Stimulated activated CD4-positive, alpha-beta T cell treated with anti-CD3 and anti-CD28 coated beads, Interleukin-1b, Interleukin-23, amount 100 ng/mL, for 1 hour (primary cell): ENCODE measurements at places on chromosomes 4 and X.

DNA sequence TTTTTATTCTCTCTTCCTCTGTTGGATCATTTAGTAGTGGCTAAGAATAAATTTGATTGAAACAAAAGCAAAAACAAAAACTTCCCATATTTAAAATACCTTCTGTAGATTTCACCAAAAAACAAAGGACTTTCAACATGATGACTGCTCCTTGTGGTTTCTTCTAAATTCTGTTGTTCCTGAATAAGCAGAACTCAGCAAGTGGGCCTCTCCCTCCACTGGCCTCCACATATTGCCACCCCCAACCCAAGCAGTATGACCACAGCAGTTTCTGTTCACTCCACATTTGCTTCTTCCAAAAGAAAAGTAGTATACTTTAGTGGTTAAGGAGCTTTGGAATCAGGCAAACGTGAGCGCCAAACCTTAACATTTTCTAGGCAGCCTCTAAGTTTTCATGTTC is 114.7 kb downstream of the COX18 start:
- DNase-seq: no peak

DNA sequence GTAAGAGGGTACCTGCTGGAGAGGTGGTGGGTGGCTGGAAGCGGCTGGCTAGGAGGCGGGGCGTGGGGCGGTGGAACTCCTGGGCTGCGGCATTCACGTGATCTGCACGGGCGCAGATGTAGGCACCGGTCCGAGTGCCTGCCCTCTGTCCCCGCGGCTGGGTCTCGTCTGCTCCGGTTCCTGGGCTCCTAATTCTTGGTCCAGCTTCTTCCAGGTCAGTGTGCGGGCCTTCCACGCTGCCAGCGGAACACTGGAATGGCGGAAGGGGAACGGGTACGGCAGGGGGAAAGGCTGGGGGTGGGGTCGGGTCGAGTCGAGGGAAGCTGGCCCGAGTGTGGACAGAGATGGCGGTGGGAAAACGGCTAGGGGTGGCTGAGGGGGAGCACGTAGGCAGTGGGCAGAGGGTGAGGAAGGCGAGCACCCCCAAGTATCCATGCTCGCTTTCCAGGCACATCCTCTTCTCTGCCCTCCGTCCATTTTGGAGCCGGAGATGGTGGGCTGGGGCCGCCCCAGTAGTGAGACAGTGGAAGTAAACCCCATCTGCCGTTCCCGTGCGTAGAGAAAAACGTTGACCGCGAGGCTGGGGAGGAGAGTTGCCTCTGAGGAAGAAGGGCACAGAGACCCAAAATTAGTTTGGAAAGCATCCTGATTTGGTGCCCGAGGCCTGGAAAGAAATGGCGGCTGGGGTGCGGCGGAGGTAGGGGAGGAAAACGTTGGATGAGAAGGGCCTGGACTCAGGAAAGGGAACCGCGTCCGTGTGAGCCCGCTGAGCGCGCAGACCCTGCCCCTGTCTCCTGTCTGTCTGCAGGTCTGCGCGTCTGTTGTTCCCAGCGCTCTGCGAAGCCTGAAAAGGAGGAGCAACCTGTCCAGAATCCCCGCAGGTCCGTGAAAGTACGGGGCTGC is at the start of gene TCEAL4:
Gene TCEAL4, plus strand, starts transcription at position 105 of the 903 bp plus-strand sequence. CDS start 1,161 bp downstream, outside the sequence.
- DNase-seq: no peak

GRCh38 chr4:93396272-93396671 is 432.3 kb upstream of the ATOH1 start:
- DNase-seq: no peak

DNA sequence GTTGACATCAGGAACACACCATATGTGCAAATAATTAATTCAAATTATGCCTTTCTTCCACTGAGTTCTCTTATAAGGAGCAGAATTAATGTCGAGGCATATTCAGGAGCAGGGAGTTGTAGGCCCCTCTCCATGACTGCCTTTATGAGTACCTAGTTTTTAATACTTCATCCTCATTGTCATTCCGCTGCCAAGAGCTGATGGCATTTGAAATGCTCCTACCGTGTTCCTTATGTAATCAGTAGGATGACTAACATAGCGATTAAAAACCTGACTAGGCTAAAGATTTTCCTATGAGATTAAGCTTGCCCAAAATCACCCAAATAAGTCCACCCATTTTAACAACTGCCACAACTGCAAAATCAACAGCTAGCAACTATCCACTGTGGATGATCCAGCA is 220.6 kb downstream of the DHX15 start:
- DNase-seq: no peak

DNA sequence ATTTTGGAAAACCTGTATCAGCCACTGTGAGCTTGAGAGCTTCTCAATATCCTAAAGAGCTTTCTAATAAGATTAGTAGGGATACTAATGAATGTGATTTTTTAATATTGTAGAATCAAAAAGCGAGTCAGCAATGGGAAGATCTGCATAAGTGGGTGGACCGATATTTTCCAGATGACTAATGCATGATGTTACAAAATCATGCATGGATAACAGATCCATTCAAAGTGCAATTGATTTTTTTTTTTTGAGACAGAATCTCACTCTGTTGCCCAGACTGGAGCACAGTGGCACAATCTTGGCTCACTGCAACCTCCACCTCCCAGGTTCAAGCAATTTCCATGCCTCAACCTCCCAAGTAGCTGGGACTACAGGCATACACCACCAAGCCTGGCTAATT is 7.3 kb upstream of the CLDN2 start:
- DNase-seq: no peak

- no peak for DNase-seq
Measured at GRCh38 chr4:1416948-1417260, 10.7 kb upstream of the NKX1-1 start.

DNA sequence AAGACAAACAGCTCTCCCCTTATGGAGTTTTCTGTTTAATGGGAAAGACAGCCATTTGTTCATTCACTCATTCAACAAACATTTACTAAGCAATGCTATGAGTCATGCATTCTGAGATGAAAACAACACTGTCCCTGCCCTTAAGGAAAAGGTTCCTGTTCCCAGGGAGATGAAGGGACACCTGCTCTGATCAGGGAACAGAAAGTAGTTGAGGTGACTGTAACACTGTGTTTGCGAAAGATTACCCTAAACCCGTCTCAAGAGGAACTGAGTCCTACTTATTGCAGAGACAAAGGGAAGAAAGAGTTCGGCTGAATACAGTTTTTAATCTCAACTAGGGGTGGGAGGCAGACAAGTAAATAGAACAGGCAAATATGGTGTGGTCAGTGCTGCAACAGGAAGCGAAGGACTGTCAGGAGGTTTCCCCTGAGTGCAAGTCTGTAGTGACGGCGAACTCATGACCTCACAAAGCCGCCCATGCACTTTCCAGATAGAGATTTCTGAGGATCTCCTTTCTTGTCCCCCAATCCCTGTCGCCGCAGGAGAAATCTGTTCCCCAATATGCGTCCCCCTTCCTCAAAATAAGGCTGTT is 712 bp downstream of the STX18 start:
- DNase-seq: no peak

DNA sequence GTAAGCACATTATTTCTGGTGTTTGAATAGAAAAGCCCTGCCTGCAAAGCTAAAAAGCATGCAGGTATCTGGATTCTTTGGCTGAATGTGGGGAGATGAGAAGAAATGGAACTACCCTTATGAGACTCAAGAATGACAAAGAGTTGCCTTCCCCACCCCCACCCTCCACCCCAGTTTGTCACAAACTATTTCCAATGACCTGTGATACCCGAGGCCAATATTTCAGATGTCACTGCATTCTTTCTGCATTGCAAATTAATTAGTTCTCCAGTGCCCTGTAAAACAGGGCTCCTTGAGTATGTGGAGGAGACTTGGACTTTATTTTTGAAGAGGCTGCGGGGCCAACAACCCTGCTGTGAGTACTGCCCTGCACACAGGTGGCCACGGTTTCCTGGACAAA is 116.4 kb downstream of the ZNF827 start:
- no peak for DNase-seq

- no peak for DNase-seq
Measured at GRCh38 chrX:121179972-121180371, 132.6 kb downstream of the GLUD2 start.

- no peak for DNase-seq
Measured at GRCh38 chr4:41423117-41423516, 114.8 kb upstream of the LIMCH1 start.

- no peak for DNase-seq
Measured at GRCh38 chr4:73991742-73992000, 3.7 kb upstream of the PPBP start.
